Activated CD4-positive, CD25-positive, alpha-beta regulatory T cell (primary cell): ENCODE measurements at places on chromosomes 5 and 9.

- no peak for DNase-seq
Observed at GRCh38 chr9:104278929-104279496, 184.9 kb downstream of the SMC2 start.

DNA sequence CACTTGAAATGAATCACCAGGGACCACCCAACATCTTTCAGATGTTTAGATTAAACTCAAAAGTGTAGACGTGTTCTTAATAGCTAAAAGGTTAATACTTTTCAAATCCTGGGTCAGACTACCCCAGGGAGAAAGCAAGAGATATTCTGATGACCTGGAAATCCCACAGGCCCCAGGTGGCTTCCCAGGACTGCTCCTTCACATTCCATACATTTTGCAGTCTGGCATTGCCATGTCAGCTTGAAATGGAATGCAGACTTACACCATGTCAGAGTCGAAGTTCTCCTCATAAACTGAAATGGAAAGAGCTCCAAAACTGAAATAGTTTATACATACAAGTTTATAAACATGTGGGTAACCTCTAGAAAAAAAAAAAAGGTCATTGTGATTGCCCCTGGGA, 61.5 kb downstream of the TMEM167A start:
- DNase-seq: no peak

GRCh38 chr5:10565785-10566542, 2.1 kb downstream of the ANKRD33B start:
- DNase-seq: no peak

- no peak for DNase-seq
Observed at GRCh38 chr5:179869101-179869500, 10.5 kb upstream of the MRNIP start.

- no peak for DNase-seq
Observed at GRCh38 chr9:121398374-121398773, 28.3 kb upstream of the STOM start.

- no peak for DNase-seq
Observed at GRCh38 chr5:150960791-150961396, 56.1 kb upstream of the ZNF300 start.

- DNase-seq: no peak
Observed at GRCh38 chr5:3704661-3705060, 109.0 kb downstream of the IRX1 start.

GRCh38 chr5:147835386-147835798, 3.9 kb upstream of the SPINK1 start:
- DNase-seq: no peak

DNA sequence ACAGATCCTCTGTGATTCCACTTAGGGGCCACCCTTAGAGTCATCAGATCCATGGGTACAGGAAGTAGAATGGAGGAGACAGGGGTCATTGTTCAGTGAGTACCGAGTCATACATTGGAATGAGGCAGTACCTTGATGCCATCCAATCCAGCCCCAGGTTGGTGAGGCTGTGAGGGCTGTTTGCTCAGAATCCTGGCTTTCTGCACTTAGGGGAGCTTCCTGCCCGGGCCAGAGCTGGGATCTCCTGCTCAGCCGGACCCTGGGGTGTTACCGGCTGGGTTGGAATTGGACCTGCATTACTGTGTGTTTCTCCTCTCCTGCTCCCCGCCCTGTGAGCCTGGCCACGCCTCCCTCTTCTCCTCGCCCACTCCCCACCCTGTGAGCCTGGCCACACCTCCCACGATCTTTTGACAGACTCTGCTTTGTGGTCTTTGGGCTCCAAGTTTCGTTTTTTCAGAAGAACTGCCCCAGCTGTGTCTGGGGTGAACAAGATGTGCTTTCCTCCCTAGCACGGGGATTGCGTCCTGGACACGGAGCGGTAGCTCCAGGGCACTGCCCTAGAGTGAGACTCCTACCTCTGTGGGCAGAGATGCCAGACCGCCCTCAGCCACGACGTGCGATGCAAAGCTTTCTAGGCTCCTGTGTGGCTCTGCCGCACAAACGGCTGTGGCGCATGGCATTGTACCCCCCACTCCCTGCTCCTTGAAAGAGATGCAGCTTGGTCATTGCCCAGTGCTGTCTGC, 15.4 kb downstream of the TRAF2 start:
- DNase-seq: peak; percentile 56

DNA sequence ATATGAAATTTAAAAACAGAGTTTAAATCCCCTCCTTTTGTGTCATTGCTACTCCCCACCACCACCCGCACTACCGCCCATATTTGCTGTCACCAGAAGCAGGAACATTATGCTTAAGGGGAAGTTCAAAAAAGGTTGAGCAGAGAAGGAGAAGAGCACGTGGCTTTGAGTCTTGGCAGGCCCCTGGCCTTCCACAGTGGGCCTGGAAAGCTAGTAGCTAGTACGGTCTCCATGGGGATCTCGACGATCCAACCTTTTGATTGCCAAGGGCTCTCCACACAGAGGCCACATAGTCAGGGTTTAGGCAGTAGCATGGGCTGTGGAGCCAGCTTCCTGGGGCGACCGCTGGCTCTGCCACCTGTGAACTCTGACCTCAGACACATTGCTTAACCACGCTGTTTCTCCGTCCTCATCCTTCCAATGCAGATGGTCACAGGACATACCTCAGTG, 90.1 kb downstream of the GOLPH3 start:
- DNase-seq: no peak

DNA sequence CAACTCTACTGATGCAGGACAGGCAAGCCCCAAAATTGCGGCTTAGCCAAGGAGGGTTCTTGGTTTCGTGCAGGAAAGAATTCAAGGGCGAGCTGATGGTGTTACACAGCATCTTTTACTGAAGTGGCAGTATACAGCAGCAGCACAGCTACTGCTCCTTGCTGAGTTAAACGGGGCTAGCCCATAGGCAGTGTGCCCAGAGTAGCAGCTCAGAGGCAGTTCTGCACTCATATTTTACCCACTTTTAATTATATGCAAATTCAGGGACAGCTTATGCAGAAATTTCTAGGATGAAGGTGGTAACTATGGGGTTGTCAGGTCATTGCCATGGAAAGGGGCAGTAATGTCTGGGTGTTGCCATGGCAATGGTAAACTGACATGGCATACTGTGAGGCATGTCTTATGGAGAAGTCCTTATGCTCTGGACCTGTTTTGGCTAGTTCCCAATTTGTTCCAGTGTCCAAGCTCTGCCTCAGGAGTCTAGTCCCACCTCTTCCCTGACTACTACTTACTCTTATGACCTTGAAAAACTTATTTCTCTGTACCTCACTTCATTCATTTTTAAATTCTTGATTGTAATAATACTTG, 2.0 kb upstream of the SPINK9 start:
- DNase-seq: no peak

DNA sequence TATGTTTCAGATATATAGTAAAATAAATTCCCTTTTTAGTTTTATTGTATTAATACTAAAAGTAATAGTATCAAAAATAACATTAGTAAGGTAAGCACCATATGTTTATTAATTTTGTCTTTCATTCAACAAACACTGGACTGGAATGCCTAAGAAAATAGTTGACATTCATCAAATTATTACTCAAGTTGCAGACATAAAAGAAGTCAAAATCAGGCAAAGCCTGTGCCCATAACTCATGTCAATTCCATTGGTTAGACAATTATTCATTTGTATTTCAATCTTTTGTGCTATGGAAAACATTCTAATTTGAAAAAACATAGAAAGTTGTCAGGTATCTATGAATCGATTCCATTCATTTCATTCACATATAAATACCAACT, 158.9 kb downstream of the CEMIP2 start:
- DNase-seq: no peak

GRCh38 chr9:113521693-113522255, 58.2 kb downstream of the RGS3 start:
- DNase-seq: no peak

DNA sequence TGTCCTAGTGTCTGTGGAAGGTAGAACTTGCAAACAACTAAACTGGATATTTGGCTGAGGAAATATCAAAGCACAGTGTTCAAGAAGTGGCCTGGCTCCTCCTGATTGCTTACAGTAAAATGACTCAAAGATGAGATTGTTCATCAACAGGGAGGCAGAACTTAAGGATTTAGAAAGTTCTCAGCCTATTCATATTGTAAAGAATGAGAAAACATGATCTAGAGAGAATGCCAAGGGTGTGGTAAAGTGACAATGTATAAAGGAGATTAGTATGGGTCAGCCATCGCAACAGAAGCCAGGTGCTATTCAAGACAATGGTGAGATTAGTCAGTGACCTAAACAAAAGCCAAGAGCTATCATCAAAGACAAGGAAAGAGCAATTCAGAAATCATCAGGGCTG, 372.3 kb downstream of the SPOCK1 start:
- no peak for DNase-seq

DNA sequence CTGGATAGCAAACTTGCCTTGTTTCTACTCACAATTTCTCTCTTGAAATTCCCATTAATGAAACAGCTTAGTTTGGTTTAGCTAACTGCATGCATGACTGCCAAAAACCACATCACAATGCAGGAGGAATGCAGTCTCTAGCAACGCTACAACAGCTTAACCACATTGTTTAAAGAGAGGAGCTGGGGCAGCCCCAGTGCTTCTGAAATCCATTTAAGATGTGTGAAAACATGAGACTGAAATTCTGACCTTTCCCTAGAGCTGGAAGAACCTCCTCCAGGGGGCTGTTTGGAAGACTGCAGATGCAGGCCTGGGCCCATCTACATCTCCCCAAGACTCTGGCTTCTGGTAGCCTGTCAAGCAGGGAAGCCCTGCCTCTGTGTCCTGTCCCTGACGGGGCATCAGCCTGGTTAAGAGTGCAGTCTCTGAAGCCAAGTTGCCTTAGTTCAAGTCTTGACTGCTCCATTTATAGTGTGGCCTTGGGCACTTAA, 157.1 kb downstream of the ZNF462 start:
- no peak for DNase-seq

DNA sequence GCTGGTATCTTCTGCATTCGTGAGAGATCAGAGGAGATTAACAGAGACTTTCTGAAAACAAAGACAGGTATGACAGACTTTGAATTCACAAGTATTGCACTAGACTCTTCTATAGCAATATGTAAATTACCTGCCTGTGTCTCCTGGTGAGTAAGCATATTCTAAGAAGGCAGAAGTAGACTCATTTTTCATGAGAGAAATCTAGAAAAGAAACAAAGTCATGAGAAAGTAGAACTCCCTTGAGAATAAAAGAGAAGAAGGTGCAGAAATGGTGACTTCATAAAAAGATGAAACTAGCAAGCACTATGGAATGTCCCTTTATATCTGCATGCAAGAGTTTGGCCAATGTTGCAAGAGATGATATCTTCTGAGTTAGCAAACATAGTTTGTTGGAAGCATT, 419.8 kb downstream of the DMRT2 start:
- DNase-seq: no peak

DNA sequence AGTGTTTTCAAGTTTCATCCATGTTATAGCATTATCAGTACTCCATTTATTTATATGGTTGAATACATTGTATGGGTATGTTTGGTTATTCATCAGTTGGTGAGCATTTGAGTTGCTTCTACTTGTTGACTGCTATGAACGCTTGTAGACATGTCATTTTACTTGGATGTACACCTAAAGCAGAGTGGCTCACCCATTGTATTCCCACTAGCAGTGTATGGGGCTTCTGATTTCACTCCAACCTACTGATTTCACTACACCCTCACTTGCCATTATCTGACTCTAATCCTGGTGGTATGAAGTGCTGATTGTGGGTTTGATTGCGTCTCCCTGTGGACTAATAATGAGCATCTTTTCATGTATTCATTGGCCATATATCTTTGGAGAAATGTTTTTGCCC, 9.5 kb downstream of the NPM1 start:
- DNase-seq: no peak

GRCh38 chr5:141780240-141780951, 97.8 kb downstream of the PCDH1 start:
- no peak for DNase-seq

- DNase-seq: no peak
Observed at GRCh38 chr9:125497906-125498305, 209.1 kb downstream of the MAPKAP1 start.

GRCh38 chr5:1873243-1873959, 9.3 kb downstream of the IRX4 start:
- DNase-seq: no peak

DNA sequence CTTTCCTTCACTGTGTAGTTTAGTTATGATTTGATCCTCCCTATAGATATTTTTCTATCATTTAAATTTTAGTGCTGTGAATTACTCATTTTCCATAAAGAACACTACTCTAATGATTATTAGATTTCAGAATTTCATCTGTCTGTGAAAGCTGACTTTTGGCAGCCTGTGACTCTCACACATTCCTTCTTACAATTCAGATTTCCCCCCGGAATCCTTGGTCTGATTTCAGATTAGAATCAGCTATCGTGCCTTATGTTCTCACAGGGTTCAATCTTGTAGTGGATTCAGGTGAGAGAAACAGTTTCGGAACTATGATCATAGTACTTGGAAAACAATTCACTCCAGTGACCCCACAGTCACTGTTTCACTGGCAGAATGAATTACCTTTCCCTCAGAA, 26.2 kb downstream of the ZNF474 start:
- DNase-seq: no peak

DNA sequence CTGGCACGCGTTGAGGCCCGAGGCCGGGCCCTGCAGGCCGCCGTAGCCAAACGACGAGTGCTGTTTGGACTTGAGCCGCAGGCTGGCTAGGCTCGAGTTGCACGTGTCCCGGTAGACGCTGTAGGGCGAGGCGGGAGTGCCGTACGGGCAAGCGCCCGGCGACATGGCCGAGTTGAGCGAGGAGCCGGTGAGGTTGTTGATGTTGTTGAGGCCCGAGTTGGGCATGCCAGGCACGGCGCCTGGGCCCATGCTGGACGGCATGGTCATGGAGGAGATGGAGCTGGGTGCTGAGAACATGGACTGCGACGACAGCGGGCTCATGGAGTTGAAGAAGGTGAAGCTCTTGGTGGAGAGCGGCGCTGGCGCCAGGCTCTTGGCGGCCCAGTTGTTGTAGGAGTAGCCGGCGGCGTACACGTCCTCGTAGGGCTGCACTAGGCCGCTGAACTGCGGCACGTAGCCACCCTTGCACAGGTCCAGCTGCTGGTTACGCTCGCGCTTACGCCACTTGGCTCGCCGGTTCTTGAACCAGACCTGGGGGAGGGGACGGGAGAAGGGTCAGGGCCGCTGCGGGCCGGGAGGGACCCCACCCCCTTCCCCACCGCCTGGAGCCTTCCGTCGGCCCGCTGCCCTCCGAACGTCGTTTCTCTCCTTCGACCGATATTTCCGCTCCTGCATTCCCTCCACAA, 5.1 kb downstream of the PITX1 start:
- no peak for DNase-seq

GRCh38 chr5:53368966-53369605, 111.3 kb upstream of the FST start:
- DNase-seq: no peak

GRCh38 chr5:142816531-142817430, 46.6 kb downstream of the ARHGAP26 start:
- no peak for DNase-seq

GRCh38 chr9:29285818-29286217, 1712.5 kb upstream of the C9orf72 start:
- DNase-seq: no peak

- DNase-seq: peak; percentile 16
Observed at GRCh38 chr9:34252670-34253459, 74.0 kb downstream of the UBAP1 start.

GRCh38 chr5:150804388-150804787, 25.8 kb downstream of the SMIM3 start:
- no peak for DNase-seq

- DNase-seq: no peak
Observed at GRCh38 chr5:153404747-153405146, 85.7 kb upstream of the GRIA1 start.
